ENCODE measurements at places on chromosomes 7 and 10.

GRCh38 chr10:119620241-119621077, 23.7 kb upstream of the TIAL1 start:
- DNase-seq, result no peak

DNA sequence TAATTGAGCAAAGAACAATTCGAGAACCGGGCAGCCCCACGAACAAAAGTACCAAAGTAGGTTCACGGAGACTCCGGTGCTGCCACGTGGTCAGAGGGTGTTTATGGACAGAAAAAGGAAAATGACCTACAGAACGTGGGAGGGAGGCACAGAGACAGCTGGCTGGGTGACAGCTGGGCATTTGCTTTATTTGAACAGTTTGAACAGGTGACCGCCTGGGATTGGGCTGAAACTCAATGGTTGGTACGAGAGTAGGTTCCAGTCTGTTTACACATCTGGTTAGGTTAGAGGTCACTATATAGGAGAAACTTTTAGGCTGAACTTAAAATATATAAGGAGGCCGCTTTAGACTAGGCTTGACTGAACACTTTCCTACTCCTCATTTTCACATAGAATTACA, 50.6 kb upstream of the CELF2 start:
- DNase-seq, result no peak

DNA sequence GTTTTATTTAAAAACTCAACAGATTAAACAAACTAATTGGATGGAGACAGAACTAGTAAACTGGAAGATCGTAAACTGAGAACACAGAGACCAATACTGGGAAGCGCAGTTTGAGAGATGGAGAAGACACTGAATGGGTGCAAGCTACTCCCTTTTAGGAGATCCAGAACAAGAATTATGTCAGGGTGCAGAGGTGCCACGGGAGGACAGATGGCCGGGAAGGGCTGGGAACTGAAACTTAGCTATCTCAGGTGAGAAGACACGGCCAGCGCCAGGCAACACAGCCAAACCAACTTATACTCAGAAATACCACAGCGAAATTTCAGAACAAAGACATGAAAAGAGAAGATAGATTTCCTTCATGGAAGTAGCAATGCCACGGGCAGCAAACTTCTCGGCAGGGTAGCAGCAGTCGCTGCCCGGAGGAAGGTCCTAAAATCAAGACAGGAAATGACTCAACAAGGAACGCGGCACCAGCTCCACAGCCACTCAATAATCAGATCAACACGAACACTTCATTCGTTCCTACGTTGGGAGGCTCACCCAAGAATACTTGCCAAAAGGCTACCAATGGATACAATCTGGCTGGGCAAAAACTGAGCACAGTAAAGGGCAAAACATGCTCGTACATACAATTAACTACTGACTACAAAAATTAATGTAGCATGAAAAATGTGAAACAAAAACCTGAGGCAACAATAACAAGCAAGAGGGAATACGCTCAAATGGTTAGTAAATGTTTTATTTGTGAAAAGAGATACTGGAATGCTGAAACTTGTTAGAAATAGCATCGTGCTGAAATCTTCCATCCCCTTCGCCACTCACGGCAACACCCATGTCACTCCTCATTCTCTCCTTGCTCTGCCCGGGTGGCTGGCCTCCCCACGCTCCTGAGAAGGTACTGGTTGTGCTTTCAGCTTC, 2.2 kb upstream of the LRRC27 start:
- DNase-seq, result no peak

DNA sequence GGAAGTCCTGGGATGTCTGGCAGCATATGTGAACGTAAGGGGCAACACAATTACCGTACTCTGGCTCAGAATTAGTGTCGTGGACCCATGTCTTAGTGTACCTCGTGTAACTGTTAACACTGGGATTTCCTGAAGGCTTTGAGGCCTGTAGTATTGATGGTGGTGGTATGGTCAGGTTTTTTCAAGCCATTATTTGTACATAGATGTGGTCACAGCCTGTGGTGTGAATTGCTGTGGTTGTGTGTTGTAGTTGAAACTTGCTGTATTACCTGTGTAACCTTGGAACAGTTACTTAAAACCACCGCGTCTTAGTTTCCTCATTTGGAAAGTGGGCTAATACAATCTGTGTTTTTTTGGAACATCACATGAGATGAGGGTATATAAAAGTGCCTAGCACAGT, 5.3 kb downstream of the EXOC4 start:
- DNase-seq, result no peak

DNA sequence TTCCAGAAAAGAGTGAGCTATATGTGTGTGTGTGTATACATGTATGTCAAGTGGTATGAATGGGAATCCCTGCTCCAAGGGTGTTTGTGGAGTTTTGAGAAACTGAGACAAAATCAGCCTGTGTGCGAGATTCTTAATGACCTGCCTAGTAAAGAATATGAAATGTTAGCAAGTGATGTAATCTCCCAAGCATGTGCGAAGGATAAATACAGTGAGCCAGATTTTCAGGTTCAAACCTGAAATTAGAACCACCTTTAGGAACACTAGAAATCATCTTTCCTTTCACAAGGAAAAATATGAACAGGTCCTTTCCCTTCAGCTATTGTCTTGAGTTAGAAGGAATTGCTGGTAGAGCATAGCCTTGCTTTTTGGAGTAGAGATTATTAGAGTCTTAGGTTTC, 457.6 kb downstream of the LRMDA start:
- DNase-seq, result no peak

DNA sequence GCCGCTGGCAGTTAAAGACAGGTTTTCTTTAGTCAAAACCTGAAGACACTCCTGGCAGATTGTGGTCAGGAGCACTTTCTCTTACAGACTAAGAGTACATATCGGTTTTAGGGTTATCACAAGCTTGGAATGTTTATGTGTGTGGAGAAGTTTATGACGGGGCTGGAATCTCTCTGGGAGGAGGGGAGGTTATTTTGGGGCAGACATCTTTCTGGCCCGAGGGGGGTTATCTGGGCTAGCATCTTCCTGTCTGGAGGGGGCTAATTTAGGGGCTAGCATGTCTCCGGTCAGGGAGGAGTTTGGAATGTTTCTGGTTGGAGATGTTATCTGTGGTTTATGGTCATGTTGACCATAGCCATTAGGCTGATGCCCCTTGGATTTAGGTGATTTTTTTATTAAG, 141.2 kb upstream of the KIF5B start:
- DNase-seq, result no peak

DNA sequence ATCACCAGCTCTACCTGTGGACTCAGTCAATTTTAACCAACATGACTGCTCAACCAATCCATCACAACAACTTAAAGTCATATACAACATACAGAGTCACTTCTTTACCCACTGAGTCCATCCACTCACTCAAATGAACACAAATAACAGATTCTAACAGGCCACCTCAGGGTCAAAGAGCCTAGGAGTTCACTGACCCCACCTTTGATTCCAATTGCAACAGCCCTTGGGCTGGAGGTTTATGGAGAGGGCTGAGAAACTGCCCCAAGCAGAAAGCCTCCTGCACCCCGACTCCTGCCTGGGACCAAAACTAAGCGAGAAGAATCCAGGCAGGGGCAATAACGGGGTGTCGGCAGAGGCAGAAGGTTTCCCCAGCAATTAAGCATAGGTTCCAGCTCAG, 263.8 kb downstream of the PARD3 start:
- no peak for DNase-seq

DNA sequence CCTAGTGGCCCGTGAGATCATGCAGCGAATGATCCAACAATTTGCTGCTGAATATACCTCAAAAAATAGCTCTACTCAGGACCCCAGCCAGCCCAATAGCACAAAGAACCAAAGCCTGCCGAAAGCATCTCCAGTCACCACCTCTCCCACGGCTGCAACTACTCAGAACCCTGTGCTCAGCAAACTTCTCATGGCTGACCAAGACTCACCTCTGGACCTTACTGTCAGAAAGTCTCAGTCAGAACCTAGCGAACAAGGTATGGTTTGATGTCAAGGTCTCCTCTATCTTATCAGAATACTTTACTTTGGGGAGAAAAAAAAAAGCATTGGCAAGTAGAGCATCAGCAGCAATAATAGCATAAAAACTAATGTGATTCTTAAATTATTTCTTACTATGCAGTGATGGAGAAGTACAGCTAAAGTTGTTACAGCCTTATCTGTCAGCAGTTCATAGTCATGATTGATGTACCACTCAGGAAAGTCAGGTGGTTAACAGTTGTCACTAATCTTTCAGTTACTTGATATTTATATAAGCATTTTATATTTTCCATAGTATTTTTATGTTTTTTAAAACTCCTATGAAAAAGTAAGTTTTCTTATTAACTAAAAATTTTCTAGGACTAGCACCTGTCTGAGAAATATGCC, 117.1 kb downstream of the LCOR start:
- DNase-seq, result no peak

DNA sequence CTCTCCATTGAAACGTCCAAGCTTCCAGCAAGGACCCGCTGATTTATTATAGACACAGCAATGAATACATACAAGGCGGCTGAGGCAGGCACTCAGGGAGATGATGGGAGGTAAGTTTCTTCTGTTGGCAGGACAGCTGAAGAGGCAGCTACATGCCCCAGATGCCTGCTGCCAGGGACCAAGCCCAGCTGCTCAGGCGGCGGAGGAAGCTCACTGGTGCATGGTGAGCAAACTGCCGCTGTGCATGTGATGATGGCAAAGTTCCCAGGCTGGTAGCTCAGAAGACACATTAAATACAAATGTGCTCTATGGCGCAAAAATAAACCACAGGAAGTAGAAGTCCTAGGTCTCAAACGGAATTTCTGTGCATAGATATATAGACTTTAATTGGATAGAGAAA, 2.3 kb downstream of the DNTT start:
- DNase-seq, result no peak

DNA sequence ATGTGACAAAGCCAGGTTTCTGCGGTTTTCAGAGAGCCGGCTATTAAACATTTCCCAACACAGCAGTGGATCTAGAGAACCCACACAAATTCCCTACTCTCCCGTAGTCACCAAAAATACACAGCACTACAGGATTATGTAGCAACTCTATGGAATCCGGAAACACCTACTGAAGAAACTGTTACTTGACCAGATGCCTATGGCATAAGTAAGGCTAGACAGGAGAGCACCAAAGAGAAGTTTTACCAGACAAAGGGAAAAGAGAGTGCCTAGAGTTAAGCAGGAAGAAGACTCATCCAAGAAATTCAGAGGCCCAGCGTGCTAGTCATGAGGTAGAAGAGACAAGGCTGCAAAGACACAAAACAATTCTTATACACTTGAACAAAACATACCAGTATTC, 321.1 kb downstream of the PARD3 start:
- peak; percentile 19 for DNase-seq

GRCh38 chr10:29643771-29644501, 9.2 kb upstream of the SVIL start:
- no peak for DNase-seq

- peak; percentile 17 for DNase-seq
Measured at GRCh38 chr10:123301077-123301857, 147.1 kb downstream of the BUB3 start.

- no peak for DNase-seq
Measured at GRCh38 chr7:76260171-76260703, 42.2 kb upstream of the HSPB1 start.

DNA sequence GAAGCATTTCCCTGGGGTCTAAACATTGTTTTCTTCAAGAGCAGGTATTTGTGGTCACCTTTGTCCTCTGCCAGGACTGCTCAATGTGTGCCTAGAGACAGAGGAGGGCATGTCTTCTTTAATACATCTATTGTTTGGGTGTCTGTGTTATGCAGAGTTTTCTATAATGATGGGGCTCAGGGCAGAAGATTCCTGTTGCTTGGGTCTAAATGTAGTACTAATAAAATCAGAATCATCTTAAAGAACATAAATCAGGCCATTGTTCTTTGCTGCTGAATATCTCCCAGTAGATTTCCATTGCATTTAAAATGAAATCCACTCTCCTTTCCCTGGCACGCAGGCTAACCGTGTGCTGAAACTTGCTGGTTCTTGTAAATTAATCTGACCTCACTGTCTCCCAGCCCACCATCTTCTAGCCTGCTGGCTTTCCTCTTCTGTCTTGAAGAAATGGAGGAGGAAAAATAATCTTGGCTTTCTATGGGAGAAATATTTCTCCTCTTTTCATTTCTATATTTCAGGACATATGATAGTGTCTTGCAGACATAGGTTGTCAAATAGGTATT, 1396.8 kb downstream of the GATA3 start:
- DNase-seq, result no peak

GRCh38 chr7:78594156-78594555, 795.6 kb downstream of the PHTF2 start:
- DNase-seq, result no peak

GRCh38 chr10:77637532-77638320, at the start of gene KCNMA1:
Gene KCNMA1 (minus strand): TSS chr10:77637808.
- no peak for DNase-seq
